ENCODE measurements at places on chromosomes 5 and 9.

DNA sequence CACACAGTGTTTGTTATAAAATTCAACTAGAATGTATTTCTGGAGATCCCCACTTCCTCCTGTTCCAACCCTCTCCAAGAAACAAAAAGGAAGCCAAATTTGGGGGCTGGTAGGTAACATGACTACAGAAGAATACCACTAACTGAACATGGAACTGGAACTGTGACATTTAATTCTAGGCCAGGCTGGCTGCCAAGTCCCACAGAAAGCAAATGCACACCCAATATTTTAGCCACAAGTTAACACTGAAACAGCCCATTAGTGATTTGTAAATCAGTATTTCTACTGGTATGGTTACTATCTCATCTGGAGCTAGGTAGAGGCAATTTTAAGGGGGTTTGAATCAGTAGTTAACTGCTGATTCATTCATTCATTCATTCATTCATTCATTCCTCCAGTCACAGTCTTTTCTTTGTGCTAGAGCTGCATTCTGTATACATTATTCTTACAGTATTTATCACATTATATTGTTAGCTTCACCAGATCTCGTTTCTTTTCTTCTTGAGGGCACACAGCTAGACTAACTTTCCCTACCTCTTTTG lies 131.7 kb upstream of the GDNF start:
- no peak for DNase-seq

DNA sequence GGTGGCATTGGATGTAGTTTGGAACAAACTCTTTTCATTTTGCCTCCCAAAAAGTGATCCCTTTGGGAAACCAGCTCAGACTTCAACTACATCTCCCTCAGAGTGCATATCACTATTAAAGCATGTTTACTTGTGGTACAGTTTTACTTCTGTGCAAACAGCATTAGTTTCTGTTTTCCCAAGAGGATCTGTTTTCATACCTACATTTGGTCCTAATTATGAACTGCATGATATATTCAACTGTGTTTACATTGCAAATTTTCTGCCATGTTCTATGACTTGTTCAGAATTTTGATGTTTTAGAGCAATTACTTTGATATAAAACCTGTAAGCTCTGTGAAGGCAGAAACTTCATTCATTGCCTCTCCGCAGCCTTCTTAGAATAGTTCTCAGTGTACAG lies 681.5 kb upstream of the ACO1 start:
- DNase-seq, result no peak

DNA sequence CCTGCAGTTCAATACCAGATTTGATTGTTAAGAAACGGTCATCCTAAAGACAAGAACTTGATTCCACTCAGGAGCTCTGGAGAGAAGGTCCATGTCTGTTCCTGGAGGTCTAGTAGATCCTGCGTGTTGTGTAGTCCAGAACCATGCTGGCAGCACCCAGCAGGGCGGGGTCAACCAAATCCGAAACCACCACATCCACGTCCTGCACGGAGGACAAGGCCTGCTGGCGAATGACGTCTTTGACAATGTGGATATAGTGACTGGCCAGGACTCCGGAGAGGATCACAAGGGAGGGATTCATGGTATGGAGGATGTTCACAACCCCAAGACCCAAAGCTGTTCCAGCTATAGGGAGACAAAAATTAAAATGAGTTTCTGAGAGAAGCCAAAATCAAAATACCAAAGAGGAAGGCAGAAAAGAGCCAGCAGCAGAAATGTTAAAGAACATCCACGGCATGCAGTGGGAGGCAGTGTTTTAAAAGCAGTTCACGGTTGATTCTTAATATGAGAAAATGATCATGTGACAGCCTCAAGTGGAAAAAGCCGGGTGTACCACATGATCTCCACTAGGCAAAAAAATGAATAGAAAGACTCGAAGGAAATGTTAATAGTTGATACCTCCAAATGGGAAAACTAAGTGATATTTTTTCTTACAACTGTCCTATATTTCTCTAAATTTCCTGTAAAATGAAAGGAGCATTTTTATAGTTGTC lies 26.7 kb downstream of the CLTA start:
- DNase-seq, result no peak

DNA sequence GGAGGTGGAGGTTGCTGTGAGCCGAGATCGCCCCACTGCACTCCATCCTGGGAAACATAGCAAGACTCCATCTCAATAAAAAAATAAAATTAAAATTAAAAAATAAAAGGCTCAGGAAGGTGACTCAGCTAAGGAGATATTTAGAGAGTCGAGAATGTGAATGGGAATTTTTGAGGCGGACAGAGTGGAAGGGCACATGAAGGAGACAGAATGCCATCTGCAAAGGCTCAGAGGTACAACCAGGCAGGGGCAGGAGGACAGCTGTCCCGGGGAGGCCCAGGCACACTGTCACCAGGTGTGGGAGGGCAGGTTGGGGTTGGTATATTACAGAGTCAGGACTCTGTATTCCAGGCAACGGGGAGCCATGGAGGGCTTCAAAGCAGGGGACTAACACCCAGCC lies 35.5 kb downstream of the NTNG2 start:
- DNase-seq, result no peak

GRCh38 chr9:36597412-36598178 lies 24.9 kb downstream of the MELK start:
- DNase-seq, result no peak

GRCh38 chr9:124019771-124020519 lies 8.4 kb downstream of the LHX2 start:
- DNase-seq, result no peak
